ENCODE measurements at places on chromosomes 11 and 22.
A peak's percentile ranks its signal among the peaks of the same experiment; 100 is the strongest.

DNA sequence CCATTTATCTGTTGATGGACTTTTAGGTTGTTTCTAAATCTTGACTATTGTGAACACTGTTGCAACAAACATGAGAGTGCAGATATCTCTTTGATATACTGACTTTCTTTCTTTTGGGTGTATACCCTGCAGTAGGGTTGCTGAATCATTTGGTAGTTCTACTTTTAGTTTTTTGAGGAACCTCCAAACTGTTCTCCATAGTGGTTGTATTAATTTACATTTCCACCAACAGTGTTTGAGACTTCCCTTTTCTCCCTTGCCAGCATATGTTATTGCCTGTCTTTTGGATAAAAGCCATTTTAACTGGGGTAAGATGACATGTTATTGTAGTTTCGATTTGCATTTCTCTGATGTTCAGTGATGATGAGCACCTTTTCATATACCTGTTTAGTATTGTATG lies 330.0 kb downstream of the DDX10 start:
- no peak for DNase-seq

DNA sequence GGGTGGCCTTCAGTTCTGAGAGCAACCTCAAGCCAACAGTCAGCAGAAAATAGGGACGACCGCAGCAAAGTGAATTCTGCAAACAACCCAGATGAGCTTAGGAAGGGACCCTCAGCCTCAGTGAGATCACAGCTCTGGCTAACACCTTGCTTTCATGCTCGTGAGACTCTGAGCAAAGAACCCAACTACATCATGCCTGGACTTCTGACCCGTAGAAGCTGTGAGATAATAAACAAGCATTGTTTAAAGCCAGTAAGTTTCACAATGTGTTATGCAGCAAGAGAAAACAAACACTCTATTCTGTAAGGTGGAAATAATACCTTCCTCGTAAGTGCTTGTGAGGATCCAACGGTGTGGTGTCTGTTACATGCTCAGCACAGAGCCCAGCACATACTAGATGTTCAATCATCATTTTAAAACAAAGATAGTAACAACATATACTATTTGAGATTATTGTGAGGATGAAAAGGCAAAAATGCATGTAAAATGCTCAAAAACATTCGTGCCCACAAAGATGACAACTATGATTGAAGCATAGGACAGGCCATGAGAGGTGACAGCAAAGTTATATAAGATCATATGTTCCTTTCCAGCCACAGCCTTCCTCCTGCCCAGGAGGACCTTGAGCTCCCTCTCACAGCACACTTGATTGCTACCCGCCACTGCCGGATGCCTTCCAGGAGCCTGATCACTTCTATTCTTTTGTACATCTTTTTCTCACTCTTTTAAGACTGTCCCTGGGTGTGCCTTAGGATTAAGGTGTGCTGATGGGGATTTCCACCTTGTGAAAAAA lies 433.3 kb downstream of the BUD13 start:
- no peak for DNase-seq

GRCh38 chr22:38504731-38505540 lies 1.2 kb downstream of the DDX17 start:
- peak; percentile 33 for DNase-seq

DNA sequence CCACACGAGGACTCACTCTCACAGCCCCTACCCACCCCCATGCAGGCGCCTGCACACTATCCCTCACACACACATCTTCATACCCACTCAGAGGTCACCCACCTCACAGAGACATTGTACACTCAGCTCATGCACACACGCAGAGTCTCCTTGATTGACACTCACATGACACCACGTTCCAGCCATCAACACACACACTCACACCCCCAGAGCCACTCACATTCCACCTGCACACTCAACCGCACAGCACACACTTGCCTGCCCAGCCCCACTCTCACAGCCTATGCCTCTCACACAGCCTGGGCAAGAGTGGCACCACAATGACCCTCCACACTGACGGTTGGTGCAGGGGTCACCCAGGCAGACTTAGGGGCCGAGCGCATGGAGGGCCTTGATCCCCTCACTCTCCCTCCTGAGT lies 2.2 kb downstream of the SPI1 start:
- DNase-seq = no peak

- no peak for DNase-seq
Measured at GRCh38 chr11:22193348-22194051, 615 bp downstream of the ANO5 start.

GRCh38 chr22:36850056-36850455 lies 10.8 kb upstream of the NCF4 start:
- no peak for DNase-seq

- DNase-seq = no peak
Measured at GRCh38 chr22:34380532-34380931, 460.3 kb upstream of the LARGE1 start.

GRCh38 chr11:135036488-135037297 lies 624.7 kb upstream of the B3GAT1 start:
- no peak for DNase-seq

DNA sequence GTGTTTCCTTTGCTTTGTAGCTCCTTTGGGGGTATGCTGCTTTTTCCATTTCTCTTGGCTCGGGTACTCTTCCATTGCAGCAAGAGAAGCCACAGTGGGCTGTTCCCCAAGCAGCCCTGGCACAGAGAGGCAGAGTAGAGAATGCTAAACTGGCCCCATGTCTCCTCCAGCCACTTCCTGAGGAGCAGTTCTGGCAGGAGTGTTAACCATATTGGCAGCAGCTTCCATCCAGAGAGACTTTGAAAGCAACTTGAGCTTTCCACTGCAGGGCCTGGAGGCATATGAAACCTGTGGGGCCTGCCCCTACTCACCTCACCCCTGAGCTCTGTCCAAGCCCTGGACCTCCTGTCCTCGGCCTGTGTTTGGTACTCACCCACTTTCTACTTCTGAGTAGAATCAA lies 61.8 kb downstream of the ALX4 start:
- DNase-seq = no peak

DNA sequence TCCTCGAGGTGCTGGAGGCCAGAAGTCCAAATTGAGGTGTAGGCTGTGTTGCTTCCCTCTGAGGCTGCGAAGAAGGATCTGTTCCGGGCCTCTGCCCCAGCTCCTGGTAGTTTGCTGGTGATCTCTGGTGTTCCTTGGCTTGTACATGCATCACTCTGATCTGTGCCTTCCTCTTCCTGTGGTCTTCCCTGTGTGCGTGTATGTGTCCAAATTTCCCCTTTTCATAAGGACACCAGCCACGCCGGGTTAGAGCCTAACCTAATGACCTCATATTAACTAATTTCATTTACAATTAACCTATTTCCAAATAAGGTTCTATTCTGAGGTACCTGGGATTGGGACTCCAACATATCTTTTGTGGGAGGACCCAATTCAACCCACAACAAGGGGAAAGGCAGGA lies 21.5 kb downstream of the RIBC2 start:
- DNase-seq = no peak

Measured in stimulated activated CD4-positive, alpha-beta T cell treated with anti-CD3 and anti-CD28 coated beads, Interleukin-1b, Interleukin-23, amount 100 ng/mL, for 1 hour (primary cell).